AG20443 (cell line): ENCODE measurements at places on chromosomes 1 and 21.

DNA sequence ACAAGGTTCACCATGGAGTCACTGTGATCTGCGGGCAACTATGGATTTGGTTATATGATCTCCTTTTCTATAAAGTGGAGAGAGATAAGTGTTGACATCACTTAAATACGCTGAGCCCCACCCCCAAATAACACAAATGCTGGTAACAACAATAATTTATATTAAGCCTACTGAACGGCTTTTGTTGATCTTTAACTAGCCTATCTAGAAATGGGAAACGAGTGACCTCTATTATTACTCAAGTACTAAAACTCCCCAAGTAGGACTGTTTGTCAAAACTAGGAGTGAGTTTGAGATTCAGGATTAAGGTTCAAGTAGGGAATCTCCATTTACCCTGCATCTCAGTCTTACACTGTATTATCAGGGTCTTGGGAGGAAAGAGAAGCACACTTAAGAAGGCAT is 52.2 kb downstream of the MAP3K7CL start:
- no peak for DNase-seq

DNA sequence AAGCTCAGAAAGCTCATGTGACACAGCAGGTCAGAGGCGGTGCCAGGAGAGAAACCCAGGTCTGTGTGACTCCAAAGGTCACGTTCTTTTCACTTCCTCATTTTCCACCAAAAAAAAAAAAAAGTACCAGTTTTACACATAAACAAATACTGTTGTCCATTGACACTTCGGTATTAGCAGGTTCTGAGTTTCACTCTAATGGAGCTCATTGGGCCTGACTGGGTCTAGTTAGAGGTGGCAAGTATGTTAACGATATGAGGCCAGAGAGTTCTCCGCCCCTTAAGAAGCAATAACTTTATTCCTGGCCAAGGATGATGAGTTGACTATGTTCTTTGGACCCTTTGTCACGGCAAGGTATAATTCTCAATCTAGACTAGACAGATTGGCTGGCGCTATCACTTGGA is 30.0 kb upstream of the SDE2 start:
- no peak for DNase-seq

- peak; percentile 44 for DNase-seq
Observed at GRCh38 chr21:28336314-28336713, 656.4 kb downstream of the LTN1 start.

DNA sequence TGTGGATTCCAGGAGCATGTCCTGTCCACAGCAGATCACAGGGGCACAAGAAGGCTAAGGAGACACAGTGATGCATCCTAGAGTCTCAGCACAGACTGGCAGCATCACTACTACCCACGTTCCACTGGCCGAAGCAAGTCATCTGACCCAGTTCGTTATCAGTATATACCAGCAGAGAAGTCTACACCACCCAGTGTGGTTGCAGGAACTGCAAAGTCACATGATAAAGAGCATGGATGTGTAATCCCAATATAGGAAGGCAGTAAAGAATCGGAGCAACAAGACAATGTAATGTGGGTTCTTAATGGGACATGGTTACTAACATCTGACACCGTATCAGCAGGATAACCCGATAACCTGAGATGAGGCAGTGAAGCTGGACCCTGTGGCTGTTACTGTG is 246.6 kb downstream of the RRAGC start:
- DNase-seq, result no peak

GRCh38 chr1:219460896-219461815 is 151.7 kb downstream of the ZC3H11B start:
- peak; percentile 57 for DNase-seq

DNA sequence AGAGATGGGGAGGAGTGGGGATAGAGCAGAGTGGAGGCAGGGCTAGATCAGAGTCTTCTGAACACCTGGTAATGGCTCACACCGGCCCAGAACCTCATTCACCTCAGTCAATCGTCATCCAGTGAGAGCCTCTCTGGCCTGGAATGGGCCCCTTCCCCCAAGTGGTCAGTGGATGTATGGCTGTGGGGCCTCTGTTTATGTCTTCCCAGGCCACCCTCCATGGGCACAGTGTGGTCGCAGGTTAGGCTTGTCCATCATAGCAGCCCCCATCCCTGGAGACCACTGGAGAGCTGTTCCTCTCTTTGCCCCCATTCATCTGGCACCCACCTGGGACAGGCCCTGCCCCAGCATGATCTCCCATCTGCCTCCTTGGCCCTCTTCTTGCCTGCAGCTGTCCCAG is 29.6 kb upstream of the TENT5C start:
- no peak for DNase-seq

DNA sequence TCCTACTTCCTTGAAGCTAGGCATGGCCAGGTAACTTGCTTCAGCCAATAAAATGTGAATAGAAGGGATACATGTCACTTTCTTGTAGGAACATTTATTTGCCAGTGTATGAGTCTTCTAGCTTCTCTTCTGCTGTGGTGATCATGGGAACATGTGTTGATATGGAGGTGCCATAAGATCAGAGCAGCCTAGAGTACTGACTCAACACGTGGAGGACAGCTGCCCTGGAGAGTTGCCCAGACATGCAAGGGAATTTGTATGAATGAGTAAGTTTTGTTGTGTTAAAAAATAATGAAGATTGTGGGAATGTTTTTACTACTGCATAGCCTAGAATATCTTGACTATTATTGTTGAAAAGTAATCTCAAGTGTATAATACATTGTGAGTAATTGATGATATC is 502.3 kb downstream of the NUF2 start:
- peak; percentile 79 for DNase-seq

- DNase-seq, result no peak
Observed at GRCh38 chr1:71038942-71039341, 8.7 kb downstream of the PTGER3 start.

GRCh38 chr1:232988572-232989040 is 38.2 kb downstream of the NTPCR start:
- DNase-seq, result peak; percentile 69

DNA sequence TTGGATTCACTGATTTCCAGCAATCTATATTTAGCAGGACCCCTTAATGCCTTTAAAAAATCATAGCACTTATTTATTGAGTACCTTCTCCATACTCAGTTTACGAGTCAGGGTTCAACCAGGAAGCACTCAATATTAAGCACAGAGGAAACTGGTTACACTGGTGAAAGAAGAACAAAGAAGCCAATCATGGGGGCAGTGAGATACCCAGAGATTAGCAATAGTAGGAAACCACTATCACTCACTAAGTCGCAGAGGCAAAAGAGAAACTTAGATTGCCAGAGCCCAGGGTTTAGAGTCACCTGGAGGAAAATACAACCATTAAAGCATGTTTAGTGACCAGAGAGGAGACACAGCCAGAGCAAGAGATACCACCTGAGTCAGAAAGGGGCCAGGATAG is 670.5 kb upstream of the USP24 start:
- no peak for DNase-seq

- no peak for DNase-seq
Observed at GRCh38 chr1:245666412-245666811, 511.6 kb downstream of the KIF26B start.

GRCh38 chr1:36709869-36710481 is 227.3 kb upstream of the CSF3R start:
- no peak for DNase-seq

- DNase-seq, result no peak
Observed at GRCh38 chr1:87151500-87152421, 176.9 kb upstream of the LMO4 start.

DNA sequence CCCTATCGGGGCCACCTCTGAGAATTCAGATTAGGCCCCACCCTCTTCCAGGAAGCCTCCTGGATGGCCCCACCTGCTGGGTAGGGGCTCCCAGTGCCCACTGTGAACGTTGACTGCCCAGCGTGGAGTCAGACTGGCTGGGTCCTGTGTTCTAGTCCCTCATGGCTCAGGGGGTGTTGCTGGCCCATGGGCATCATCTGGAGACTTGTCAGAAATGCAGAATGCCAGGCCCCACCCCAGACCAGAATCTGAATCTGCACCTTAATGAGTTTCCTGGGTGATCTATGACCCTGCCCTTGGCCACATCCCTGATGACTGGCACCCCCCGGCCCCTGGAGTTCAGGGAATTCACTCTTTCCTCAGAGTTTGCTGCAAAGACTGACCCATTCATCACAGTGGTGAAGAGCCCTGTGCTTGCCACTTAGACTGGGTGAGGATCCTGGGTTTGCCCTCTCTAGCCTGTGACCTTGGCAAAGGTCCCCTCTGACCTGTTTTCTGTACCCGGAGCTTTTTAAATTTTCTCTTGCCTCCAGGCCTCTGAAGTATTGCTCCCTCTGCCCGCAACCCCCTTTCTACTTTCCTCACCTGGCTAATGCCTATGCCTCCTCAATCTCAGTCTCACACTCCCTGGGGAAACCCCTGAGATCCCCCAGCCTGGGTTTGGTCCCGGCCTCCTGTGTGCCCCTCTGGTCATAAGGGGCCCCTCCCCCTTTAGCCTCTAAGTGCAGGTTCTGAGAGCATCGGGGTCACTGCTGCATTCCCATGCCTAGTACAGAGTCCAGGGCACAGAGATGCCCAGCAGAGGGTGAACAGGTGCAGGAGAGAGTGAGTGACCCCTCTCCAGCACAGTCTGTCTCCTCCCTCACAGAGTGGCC is 184.2 kb downstream of the MATN1 start:
- peak; percentile 6 for DNase-seq

DNA sequence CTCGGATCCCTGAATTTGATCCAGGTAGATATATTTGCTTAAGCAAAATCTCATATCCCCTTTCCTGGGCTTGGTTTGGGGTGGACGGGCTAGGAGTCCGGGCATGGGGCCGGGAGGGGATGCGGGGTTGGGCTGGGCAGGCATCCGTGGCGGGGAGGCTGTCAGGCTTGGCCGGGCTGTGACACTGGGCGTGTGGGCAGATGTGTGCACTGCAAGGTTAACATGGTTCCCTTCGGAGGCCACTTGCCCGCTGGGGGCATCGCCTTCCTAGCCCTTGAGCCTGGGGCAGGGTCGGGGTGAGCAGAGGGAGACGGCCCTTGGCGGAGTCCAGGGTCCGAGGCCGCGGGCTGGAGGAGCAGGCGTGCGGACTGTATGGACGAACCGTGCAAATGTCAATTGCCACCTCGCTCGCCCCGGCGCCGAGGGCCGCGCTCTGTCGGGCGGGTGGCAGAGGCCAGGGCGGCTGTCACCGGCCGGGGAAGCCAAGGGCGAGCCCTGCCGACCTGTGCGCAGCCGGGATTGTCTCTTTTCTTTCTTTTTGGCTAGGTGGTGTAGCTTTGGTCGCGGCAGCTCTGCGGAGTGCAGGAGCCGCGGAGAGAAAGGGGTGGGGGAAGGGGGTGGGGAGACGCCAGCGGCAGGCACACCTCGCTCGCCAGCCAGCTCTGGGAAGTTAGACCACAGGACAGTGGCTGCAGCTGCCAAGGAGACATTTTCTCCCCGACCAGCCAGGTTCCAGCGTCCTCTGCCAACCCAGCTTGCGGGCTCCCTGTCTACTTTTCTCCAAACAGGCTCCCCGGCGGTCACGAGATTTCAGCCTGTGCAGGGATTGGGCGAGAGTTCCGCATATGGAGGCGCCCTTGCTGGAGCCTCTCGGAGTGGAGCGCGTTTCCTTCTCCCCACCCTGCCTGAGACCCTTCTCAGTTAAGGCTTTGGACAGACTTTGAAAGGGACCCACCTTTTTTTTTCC is 1.3 kb downstream of the RCOR3 start:
- peak; percentile 84 for DNase-seq

GRCh38 chr1:209838537-209838936 is 10.8 kb downstream of the UTP25 start:
- DNase-seq, result no peak

- no peak for DNase-seq
Observed at GRCh38 chr1:66386712-66387111, 147.2 kb upstream of the SGIP1 start.

- DNase-seq, result no peak
Observed at GRCh38 chr1:39407896-39408640, 83.4 kb upstream of the BMP8A start.

DNA sequence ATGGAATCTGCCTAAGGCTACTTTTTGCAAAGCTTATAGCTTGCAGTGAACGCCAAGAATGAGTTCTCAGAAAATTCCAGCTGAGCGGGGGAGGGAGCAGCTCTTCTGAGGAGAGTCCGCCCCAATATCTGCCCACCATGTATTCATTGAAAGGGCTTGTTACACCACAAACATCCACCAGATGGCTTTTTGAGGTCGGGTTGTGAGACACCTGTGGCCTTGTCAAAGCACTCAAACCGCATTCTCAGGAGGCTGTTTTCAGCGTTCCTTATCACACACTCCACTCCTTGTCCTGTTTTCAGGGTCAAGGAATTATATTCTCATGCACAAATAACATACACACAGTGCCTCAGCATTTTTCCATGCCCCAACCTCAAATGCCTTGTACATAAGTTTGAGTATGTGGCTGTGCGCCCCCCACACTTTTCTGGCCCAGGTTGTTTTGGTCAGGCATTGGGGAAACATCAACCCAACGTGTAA is 3.9 kb upstream of the C4BPB start:
- peak; percentile 61 for DNase-seq

DNA sequence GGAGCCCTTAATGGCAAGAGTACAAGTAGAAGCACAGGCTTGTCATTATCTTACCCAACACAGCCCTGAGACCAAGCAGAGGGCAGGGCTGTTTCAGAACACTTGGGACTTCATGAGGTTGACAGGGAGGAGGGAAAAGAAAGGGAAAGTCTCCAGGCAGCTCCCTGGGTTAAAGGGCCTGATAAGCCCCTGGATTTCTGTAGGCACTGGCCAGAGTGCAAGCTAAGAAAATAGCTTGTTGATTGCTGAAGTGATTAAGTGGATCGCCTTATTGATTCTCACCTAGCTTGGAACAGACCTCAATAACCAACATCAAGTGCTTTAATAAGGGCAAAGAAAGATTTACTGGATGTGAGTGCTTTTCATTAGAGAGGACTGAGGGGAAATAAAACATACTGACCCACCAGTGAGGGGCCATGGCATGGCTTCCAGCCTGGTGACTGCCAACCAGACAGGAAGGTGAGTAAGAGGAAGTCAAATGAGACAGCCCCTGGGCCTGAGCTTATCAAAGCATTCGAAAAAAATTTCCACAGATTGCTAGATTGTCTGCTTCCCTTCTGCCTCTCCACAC is 121.4 kb upstream of the NFIA start:
- DNase-seq, result no peak

GRCh38 chr1:28308750-28309149 is 20.1 kb upstream of the MED18 start:
- DNase-seq, result no peak

DNA sequence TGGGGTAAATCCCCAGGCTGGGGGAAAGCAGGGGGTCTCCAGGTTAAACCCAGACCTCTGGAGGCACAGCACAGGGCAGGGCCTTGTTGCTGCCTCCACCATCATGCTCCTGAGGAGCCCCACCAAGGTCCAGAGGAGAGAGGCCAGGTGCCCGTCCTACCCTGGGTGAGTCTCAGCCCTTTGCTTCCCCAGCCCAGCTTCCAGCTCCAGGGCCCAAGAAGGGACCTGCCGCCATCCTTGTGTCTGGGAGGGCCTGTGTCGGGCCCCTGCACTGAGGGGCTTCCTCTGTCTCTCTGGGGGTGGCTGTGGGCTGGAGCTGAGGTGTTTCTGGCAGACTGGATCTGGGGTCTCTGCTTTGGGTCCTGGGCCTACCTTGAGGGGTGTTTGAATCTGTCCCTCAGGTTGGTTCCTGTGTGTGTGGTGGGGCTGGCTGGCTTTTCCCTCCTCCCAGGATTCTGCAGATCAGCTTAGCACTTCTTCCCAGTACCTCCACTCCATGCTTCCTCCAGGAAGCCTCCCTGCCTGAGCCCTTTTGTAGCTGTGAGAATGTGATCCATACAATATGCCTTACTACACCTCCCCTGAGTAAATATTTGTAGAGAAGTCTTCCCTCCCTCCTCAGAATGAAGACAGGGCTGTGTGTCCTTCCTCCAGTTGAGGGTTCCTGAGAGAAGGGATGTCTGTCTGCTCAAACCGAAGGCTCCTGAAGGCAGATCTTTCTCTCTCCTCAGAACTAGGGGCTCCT is 6.2 kb downstream of the GPR3 start:
- no peak for DNase-seq

- DNase-seq, result no peak
Observed at GRCh38 chr1:201555593-201555945, 16.6 kb downstream of the NAV1 start.
